ENCODE measurements at places on chromosomes 7 and 10.

GRCh38 chr10:128643658-128644057 is 517.4 kb upstream of the MKI67 start:
- DNase-seq: no peak

- no peak for DNase-seq
Observed at GRCh38 chr10:13858709-13859108, 271.9 kb downstream of the PRPF18 start.

GRCh38 chr7:55469721-55470120 is 102.6 kb downstream of the VOPP1 start:
- no peak for DNase-seq

- DNase-seq: no peak
Observed at GRCh38 chr7:133433165-133433812, 180.4 kb downstream of the EXOC4 start.

DNA sequence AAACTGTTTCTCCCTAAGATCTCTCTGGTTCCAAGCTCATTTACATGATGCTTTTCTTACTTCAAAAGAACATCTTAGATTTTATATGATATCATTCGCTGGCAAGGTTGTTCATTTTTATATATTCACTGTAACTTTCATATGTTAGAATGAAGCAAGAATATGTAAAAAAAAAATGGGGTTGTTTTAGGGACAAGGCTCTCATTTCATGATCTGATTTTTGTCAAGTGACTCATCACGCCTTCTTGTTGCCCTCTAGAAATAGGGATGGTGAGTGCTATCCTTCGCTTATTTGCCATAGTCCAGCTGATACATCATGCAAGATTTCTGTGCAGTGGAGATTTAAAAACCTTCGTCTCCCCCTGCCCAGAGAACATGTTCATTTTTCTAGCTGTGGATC is 14.0 kb upstream of the CELF2 start:
- no peak for DNase-seq

DNA sequence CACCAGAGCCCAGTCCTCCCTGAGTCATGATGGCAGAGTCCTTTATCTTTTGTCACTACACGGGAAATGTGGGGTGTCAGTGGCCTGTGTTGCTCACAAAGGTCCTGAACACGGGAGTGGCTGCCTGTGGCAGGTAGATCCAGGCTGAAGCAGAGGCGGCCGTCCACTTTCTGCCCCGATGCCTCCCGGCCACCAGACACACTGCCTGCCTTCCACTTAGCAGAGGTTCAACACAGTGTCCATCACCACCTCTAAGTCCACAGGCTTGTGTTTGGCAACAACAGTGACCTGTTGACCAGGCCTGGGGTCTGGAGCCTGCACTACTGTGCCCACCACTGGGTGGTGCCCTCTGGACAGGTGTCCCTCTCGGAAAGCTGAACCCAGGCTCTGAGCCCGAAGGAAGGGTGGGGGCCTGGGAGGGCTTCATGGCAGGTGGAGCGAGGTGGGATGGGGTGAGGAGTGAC is 49.9 kb upstream of the CAMK2B start:
- peak; percentile 4 for DNase-seq

GRCh38 chr10:48844616-48845015 is 95.0 kb downstream of the LRRC18 start:
- DNase-seq: no peak

- no peak for DNase-seq
Observed at GRCh38 chr7:35707422-35707821, 12.5 kb upstream of the HERPUD2 start.

- no peak for DNase-seq
Observed at GRCh38 chr10:79111427-79111826, 42.7 kb downstream of the ZMIZ1 start.

- peak; percentile 51 for DNase-seq
Observed at GRCh38 chr10:6200734-6201515, 1.8 kb upstream of the PFKFB3 start.

DNA sequence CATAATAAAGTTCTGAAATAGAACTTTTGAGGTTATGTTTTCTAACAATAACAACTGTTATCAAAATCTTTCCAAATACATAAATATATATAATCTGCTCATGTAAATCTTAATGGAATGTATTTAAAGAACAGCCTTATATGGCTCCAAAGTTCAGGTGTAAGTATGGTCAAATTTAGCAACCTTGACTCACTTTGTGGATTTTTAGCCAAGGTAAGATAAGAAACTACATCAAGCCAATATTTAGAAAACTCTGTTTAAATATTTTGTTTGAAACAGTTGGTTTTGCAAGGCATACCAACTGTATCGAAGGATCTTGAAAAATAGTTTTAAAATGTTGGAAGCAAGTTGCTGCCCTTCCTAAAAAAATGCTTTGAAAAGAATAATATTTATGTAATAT is 228.9 kb upstream of the SEMA3D start:
- no peak for DNase-seq

DNA sequence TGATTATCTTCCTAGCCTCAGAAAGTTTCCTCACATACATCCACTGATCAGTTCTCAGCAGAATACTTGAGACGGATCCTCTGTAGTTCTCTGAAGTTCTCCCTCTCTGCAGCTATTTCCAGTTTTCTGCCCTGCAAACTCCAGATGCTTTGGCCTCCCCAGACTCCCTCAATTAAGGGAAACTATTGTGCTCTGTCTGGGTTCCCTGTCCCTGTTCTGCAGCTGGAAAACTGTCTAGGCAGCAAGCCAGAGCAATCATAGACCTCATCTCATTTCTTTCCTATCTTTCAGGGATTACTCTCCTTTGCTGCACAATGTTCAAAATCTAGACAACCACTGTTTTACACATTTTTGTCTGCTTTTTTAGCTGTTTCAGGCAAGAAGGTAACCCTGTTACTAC is 9.2 kb downstream of the MICU1 start:
- DNase-seq: no peak

DNA sequence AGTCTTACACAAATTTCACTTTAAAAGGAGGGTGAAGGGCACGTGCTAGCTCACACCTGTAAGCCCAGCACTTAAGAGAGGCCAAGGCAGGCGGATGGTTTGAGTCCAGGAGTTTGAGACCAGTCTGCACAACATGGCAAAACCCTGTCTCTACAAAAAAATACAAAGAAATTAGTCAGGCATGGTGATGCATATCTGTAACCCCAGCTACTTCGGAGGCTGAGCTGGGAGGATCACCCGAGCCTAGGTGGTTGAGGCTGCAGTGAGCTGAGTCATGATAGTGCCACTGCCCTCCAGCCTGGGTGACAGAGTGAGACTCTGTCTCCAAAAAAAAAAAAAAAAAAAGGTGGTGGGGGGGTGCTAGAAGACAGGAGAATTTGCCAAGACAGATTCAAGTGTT is 237.3 kb upstream of the KLF14 start:
- DNase-seq: no peak

DNA sequence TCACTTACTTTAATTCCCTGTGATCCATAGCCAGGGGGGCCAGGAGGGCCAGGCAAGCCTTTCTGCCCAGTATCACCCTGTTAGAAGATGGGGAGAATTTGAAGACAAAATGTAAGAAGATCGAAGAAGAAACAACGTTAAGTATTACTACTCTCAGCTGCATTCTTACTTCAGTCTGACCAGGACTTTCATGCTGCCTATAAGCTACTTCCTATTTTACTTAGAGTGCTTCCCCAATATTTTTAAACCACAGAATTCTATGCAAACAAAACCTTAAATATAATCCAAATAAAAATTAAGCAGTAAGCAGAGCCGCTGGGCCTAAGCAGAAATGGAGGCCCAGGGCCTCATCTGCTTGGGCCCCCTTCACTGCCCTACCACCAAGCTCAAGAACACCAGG is 117.8 kb downstream of the COL28A1 start:
- no peak for DNase-seq

DNA sequence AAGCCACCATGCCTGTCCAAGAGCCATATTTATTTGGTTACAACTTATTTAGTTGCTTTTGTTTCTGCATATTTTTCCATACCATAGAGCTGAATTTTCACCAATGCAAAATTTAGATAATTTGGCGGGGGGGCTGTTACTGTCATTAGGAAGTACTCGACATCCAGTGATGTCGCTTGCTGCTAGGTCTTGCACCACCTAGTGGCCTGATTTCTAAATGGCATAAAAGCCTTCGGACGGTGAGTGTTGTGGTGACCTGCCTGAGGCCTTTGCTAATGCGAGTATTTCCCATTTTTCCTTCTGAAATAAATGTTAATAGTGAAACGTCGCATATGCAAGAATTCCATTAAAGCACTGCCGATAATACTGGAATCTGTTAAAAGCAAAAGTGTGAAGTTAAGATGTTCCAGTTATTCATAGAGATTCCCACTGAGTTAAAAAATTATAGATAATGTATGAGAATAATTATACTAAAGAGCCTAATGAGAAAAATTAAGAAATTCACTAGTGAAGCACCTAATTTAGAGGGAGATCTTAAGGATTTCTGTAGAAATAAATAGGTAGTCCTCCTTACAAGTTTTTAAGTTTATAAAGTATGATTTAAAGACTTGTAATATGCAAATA is 86.1 kb upstream of the DNAJB6 start:
- DNase-seq: peak; percentile 47

DNA sequence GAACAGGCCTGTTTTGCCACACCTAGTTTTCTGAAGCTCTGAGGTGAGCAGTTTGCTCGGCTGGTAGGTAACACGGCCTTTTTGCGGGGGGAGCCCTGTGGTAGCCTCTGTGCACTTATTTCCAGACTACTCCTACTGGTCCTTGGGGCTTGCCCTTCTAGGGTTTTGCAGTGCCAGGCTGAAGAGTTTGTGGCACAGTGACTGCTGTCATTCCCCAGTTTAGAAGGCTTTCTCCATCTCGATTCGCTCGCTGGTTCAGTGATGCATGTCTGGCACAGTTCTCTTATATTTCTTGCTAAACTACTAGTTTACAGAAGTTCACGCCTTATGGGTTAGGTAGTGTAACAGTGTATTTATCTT is 711 bp downstream of the KIF20B start:
- peak; percentile 13 for DNase-seq

GRCh38 chr10:120980279-120981255 is 129.4 kb downstream of the WDR11 start:
- DNase-seq: no peak

DNA sequence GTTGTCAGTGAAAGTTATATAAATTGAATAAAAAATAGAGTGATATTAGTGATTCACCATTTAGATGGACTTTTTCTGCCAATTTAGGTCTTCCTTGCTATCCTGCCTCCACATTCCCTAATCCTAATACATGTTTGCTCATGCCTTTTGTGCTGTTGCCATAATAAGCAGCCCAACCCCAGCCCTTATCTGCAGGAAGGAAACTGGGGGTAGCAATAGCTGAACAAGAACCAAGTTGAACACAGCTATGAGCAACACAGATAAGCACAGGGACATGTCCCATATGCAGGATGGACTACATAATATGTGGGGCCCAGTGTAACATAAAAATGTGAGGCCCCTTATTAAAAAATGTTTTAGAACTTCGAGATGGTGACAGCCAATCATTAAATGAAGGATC is 91.2 kb upstream of the AHR start:
- no peak for DNase-seq

- DNase-seq: peak; percentile 27
Observed at GRCh38 chr7:8176370-8177081, 85.4 kb downstream of the ICA1 start.

DNA sequence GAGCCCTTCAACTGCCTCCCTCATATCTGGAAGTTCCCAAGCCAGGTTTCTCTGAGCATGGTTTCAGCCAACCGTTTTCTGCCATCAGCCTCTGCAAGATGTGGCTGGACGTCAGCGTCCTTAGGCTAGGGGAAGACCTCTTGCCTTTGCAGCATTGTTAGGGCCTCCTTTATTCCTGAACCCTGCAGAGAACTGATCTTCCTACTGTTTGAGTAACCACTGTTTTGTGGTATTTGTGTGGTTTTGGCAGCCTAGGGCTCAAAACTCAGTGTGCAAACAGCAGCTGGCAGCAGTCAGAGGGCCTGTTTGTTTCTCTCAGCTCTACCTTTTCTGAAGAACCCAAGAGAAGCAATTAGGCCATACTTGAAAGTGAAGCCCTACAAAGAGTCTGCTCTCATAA is 83.4 kb upstream of the SEMA3E start:
- no peak for DNase-seq

- no peak for DNase-seq
Observed at GRCh38 chr7:40305229-40305628, 170.4 kb downstream of the SUGCT start.

- DNase-seq: no peak
Observed at GRCh38 chr10:61323726-61324125, 129.5 kb downstream of the TMEM26 start.

DNA sequence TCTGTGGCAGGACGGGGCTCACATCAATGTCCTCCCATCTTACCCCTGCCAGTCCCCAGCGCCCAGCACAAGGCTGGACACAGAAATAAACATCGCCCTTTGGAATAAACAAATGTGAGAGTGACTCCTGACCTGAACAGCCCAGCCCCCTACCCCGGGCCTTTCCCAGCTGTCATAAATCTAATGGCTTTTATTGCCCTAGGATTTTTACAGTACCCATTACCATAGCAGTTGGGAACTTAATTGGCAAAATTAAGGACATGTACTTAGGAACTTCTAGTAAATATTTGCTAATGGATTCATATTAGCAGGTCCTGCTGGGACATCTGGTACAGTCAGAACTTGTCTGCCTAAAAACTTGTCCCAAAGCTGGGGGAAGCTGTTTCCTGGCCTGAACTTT is 76.6 kb downstream of the GLRX3 start:
- DNase-seq: no peak

Data from NCI-H1417 (cell line).